Activated T-cell treated with anti-CD3 and anti-CD28 coated beads, Interleukin-2, amount 50 U/mL, for 48 hours (primary cell): ENCODE measurements at places on chromosomes 12 and 14.

DNA sequence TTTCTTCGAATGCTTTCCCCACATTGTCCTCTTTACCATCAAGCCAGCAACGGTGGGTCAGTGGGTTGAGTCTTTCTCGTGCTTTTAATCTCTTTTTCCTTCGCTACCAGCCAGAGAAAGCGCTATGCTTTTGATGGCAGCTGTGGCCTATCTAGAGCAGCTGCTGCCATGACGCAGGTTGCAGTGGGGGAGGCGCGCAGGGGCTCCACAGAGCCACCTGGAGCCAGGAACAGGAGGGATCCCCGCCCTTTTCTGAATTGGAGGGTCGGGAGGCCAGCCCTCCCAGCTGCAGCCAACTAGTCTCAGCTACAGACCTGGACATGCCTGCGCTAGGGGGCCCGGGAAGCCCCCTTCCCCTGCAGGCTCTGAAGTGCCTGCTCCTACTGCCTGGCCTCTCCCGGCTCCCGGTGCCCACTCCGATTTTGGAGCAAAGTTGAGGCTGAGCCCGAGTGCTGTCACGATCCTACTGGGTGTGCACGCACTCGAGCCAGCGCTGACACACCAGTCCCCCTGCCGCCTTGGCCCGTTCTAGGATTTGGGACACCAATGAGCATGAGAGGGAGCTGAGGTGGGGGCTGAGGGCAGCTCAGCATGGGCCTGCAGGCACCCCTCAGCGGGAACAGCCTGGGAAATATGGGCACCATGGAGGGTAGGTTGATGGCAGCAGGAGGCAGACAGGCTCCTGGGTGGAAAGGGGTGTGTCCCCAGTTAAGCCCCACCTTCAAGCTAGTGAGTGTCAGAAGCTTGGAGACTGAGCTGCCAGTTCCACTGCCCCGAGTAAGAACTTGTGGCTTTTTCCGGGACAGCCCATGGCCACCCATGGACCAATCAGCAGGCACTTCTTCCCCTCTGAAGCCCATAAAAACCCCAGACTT, 784.2 kb downstream of the SLC6A15 start:
- no peak for DNase-seq

- no peak for DNase-seq
These were observed 2.1 kb upstream of the GPD1 start for GRCh38 chr12:50101663-50102062.

- no peak for DNase-seq
These were observed 56.4 kb upstream of the NEDD1 start for GRCh38 chr12:96850676-96851075.

DNA sequence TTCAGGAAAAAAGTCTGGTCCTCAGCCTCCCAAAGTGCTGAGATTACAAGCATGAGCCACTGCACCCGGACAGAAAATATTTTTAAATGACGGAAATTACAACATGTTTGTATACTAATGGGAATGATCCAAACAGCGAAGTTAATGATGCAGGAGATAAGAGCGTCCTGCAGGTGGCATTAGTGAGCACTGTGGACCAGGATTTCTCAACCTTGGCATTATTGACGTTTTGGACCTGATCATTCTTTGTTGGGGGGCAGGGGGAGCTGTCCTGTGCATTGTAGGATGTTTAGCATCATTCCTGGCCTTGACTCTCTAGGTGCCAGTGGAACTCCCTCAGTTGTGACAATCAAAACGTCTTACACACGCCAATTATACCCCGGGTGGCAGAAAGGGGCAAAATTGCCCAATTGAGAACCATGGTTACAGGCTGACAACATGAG, 34.1 kb downstream of the SCFD1 start:
- peak; percentile 29 for DNase-seq

DNA sequence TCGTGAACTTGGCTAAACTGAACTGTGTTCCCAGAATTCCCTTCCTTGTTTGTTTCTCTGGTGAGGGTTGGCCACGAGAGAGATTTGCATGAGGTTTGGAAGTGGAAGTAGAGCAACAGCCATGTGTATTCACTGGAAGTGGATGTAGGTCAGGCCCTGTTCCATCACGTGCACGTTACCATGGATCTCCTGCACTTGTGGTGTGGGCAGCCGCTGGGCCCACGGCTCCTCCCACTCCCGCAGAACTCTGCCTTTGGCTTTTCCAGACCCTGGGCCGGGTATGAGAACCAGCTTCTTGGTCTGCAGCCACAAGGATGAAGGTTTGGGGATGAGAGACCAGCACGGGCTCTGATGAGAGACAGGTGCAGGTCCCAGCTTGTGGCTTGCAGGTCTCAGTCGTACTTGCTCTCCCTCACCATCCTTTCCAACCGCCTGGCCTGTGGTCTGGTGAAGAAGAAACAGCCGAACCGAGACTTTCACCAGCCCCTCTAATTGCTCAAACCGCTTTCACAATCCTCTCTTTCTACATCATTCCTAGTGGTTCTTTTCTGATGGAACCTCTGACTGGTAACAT, 94.9 kb downstream of the DUSP16 start:
- DNase-seq = peak; percentile 59
